ENCODE measurements at places on chromosomes 5 and 9.

DNA sequence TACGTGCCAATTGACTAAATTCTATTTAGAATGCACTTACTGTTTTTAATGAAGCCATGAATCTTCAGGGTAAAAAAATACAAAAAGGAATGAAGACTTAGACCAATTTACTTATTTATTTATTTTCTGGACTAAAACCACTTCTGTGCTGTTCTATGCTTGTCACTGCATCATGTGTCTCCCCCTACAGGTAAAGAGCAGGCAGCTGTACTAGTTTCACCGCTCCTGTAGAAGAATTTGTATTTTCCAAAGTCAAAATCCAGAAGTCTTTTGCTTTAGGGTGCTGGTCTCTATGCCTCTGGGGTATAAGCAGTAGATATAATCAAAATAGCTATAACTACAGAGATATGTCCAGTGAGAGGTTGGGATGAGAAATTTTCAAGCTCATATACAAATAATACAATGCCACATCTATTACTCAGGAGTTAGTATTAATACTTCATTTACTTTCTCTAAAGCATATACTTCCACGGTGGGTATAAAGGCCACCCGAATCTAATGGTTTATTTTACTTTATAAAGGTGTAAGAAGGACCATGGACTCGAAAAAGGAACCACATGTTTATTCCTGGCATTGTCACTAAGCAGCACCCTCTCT lies 591.5 kb downstream of the RAB3C start:
- DNase-seq = no peak

DNA sequence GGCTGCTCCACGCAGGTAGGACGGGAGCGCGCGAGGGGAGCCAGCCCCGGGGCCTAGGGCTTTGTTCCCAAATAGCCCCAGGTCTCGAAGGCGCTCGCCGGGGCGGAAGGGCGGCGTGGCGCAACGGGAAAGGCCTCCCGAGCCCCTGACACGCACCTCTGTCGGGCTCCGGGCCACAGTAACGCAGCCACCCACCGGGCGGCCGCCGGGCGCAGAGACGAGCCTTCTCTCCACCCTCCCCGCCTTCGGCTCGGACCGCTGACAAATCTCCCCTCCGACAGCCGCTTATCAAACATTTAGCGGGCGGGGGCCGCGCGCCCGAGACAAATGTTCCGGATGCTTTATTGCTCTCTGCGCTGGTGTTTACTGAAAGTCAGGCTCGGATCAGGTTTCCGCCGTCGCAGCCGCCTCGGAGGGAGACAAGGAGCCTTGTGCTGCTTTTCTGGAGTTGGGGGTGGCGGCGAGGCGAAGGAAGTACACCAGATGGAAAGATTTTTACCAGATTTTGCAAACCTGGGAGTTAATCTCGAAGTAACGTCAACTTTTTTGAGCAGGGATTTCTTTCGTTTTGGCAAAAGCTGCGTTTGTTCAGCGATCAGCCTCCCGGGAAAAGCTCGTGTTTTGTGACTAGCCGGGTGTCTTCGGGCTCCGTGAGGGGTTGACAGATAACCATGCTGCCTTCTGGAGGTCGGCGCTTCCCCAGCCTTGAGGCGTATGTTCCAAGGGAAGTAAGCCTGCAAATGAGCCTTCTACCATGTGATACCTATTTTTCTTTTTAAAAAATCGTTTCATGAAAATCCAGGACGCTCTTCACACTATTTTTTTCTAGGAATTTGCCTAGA lies 950 bp downstream of the RGMB start:
- peak; percentile 50 for DNase-seq

- peak; percentile 47 for DNase-seq
These were observed 586 bp upstream of the MTAP start for GRCh38 chr9:21801683-21802417.

GRCh38 chr5:164581889-164582288 lies 1076.5 kb downstream of the MAT2B start:
- no peak for DNase-seq

GRCh38 chr5:88882276-88883038 lies 527 bp downstream of the MEF2C start:
- DNase-seq = no peak

DNA sequence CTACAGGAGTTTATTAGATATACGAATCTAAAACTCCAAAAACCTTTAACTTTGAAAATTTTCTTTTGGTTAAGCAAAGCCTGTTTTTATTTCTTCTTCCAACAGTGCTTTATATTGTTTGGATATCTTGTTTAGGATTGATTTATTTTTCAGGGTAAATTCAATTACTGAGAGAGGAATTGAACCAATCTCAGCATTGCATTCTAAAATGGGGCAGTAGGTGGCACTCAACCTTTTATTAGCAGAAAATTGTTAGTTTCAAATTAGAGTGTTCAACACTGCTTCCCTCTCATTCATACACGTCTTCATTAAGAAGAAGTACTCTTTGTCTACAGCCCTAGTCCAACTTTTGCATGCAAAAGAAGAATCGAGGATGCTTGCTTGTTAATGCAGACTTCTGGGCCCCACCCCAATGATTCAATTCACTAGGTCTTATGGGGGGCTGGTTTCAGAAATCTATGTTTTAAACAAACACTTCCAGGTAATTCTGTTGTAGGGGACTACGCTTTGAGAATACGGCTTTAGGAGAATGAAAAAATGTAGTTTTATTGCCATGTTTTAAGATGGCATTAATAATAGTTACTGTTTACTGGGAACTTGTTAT lies 26.6 kb downstream of the MRPL22 start:
- no peak for DNase-seq

DNA sequence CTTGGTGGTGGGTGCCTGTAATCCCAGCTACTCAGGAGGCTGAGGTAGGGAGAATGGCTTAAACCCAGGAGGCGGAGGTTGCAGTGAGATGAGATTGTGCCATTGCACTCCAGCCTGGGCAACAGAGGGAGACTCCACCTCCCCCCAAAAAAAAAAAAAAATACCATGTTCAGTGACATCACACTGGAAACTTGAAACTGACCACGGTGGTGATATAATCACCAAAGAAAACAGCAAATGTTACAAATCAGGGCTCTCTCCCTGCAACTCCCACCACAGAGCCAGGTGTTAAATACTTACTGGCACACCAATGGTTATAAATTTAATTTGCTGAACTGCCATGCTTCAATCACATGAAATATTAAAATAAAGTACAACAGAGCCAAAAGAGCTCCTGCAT lies 81.4 kb downstream of the ZNF608 start:
- DNase-seq = no peak

GRCh38 chr9:69155341-69156030 lies 18.6 kb upstream of the TJP2 start:
- no peak for DNase-seq

- no peak for DNase-seq
These were observed 3.0 kb downstream of the ACTL7A start for GRCh38 chr9:108865037-108865436.

DNA sequence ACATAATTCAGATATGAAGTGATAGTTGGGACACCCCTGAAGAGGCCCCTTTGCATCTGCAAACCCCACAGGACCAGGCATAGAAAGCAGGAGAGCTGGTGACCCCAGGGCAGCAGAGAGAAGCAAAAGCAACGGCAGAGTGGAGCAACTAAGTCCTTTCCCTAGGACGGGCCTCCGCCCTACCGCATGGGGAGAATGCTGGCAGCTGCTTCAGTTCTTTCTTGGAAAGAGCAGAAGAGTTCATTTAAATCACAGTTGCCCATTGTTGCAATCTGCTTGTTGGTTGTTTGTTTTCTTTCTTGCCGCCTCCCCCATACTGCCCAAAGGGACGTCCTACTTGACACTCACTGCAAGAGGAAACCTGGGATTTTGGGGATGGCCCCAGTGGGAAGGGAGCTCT lies 126.2 kb downstream of the ADAMTS16 start:
- DNase-seq = no peak

DNA sequence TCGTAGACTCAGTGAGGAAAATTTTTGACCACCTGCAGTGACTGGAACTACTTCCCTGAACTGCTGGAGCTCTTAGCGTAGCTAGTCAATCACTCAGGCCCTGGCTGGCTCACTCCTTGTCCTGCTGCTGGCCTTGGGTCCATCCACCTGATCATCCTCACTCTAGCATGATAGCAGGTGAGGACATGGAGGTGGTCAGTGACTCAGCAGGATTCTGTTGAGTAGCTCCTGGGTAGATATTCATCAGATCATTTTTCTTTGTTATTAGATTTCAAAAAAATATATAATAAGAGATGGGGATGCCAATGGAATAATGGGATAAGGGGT lies 25.0 kb upstream of the SEMA4D start:
- no peak for DNase-seq

GRCh38 chr9:93111371-93112115 lies 15.5 kb downstream of the CARD19 start:
- DNase-seq = peak; percentile 82

GRCh38 chr5:145739843-145740242 lies 95.3 kb downstream of the PRELID2 start:
- DNase-seq = no peak

GRCh38 chr5:89351975-89352374 lies 469.0 kb upstream of the MEF2C start:
- no peak for DNase-seq

DNA sequence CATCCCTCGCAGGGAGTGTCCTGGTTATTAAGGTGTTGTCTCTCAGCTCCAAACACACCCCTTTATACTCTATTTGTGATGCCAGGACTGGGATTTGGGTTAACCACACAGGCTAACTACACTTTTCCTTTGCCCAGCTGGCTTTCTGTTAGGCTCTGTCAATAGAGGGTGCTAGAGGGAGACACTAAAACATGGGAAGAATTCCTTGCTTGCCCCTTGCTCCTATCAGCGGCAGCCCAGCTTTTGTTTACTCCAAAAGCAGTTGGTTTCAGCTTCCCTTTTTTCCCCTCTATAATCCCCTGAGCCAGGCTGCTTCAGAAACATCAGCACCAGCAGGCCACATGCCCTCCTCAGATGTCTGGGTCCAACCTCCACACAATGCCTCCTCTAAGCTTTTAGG lies 297.1 kb downstream of the KCTD16 start:
- DNase-seq = no peak

Measured in T1000 (cell line).